ENCODE measurements at places on chromosomes 3 and 15. TPM values are rescaled to one million over a fixed set of nuclear protein-coding genes. Genes with fewer than 3 reads are reported as not detected.

DNA sequence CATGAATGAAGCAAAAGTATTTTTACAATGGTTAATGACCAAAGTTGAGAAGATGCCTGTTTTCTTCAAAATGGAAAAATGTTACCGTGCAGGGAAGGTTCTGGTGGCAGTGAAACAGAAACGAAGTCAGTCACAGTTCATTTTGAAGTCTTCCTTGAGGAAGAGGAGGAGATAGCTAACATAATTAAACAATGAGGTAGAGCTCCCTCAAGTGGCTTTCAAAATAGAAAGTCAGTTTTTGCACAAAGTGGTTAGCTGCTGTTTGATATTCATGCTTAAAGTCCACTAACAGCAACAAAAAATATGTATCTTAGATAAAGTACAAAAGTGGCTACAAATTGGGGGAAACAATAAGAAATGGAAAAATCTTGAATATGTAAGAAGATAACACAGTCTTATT is 87.3 kb downstream of the TFG start:
- DNase-seq = no peak

DNA sequence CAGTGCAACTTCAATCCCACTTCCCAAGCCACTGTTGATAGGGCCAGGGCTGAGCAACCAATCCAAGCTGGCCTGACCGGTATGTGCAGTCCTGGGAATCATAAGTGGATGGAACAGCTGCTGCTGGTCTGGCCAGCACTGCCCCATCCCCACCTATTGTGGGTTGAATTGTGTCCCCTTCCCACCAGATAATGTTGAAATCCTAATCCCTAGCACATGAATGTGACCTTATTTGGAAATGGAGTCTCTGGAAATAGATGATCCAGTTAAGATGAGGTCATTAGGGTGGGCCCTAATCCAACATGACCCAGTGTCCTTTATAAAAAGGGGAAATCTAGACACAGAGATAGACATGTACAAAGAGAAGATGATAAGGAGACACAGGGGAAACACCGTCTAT is 13.7 kb upstream of the PDIA5 start:
- no peak for DNase-seq

GRCh38 chr15:70235347-70235746 is 137.6 kb upstream of the TLE3 start:
- no peak for DNase-seq

GRCh38 chr15:72912121-72912520 is 128.6 kb upstream of the ADPGK start:
- no peak for DNase-seq

DNA sequence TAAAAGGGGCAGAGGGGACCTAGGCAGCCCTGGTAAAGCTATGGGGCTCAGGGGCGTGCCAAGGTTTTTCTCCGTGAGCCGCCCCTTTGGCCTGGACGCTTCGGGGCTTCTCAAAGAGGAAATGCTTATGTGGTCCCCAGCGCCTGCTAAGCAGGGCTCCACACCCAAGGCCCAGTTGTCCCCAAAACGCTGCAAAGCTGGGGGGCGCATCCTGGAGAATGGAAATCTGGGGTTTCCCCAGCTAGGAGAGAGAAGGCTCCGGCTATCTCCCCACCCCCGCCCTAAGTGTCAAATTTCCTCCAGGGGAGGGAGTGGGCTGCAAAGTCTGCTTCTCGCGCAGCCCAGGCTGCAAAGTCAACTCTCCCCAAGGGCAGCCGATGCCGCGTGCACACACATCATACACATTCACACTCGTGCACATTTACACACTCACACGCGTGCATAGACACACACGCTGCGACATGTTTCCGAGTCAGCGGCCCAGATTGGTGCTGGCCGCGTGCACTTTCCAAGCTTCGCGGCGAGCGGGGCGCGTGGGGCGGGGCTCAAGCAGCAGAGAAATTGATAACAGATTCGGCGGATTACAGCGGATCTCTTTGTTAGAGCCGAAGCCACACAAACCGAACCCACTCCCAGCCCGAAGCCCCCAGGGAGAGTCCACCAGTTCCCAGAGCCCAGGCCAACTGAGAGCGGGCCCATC is 4.5 kb downstream of the WNT5A start:
- DNase-seq = no peak

GRCh38 chr15:91916051-91916450 is 62.5 kb downstream of the SLCO3A1 start:
- DNase-seq = no peak

GRCh38 chr3:158769952-158770740 is 31.7 kb upstream of the MFSD1 start:
- DNase-seq = no peak

GRCh38 chr15:84598250-84598649 is 2.6 kb upstream of the ZSCAN2 start:
- DNase-seq = no peak

CCR3 gene
- total RNA-seq = not detected

FSD2 gene
- total RNA-seq = not detected

Data from mesenteric fat pad (tissue), 1 donor.